ENCODE measurements at places on chromosomes 3 and 15.

DNA sequence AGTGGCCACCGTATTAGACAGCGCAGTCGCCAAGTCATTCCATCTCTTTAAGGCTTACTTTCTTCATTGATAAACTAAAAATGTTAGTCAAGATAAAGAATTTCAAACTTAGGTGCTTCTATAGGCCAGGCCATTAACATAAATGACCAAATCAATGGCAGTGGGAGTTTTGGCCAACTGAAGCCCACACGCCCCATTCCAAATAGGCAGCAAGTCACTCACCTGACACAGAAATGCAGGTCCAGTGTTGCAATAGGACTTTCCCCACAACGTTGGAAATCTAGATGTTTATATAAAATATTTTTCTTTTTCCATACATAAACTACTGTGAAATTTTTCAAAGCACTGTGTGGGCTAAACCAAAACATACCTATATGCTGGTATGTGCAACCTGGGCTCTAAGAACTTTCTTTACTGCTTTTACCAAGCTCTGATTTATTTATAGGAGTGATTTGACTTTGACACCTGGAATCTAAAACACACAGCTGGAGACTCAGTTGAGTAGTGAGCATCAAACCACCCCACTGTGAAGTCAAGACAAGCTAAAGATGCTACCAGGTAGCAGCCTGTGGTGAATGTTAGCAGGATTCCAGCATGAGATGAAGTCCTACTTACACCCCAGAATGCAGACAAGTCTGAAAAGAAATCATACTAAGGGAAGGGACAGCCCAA, 15.1 kb downstream of the GOLIM4 start:
- no peak for DNase-seq

DNA sequence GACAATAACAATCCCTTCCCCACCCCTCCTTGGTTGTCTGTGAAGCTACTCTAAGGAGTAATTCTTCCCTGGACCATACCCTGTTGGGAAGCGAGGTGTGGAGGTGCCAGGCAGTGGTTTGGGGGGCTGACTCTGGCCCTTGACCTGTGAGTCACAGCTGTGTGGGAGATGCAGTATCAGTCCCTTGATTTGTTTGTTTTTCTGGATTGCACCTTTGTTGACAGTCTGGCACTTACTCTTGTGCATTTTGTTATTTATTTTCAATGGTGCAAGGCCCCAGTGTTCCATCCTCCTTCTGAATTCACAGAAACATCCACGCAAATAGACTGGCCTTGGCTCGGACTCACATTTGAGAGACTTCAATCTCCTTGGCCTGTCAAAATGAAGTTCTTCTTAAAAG, 29.7 kb downstream of the TMEM45A start:
- DNase-seq, result no peak

- no peak for DNase-seq
These were observed 284.4 kb downstream of the SHQ1 start for GRCh38 chr3:72563690-72564370.

GRCh38 chr3:24088782-24089181, 143.7 kb downstream of the NR1D2 start:
- DNase-seq, result no peak

DNA sequence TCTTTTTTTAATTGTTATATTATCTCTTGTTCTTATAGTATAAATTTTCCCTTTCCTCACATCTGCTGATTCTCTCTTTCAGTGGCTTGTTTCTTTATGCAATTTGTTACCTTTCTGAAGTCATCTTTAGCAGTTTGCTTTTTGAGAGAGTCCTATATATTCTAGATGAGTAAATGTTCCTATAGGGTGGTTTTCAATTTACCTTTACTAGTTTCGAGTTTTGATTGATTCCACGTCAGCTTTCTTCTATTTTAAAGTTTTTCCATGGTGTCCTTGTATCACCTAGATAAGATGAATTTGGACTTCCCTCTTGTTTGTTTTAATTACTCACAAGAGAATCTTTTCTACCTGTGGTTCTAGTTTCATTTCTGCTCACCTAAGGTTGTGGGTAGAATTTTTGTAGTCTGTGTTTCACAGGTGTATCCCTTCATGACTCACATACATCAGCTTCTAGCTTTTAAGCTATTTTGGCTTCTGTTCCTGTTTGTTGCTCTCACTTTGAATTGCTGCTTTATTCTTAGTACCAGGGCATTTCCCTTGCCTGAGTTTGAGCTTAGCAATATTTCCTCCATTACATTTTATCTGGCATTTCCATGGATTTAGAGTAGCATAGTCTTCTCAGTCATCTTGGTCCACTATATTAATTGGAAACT, 6.4 kb downstream of the TEX9 start:
- DNase-seq, result no peak

DNA sequence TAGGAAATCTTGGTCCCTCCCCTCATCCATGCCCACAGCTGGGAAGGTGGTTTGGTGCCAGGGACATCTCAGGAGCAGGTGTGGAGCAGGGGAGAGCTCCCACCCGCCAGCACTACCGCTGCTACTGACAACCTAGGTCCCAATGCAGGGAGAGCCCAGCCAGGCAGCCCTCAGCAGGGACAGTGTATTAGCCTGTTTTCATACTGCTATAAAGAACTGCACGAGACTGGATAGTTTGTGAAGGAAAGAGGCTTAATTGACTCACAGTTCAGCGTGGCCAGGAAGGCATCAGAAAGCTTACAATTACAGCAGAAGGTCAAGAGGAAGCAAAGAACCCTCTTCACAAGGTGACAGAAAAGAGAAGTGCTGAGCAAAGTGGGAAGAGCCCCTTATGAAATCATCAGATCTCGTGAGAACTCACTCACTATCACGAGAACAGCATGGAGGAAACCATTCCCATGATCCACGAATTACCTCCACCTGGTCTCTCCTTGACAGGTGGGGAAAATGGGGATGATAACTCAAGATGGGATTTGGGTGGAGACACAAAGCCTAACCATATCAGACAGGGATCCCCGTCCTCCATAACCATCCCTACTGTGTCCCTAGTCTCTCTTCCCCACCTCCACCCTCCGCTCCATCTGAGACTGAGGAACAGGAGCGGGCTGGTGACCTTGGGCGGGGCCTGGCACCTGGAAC, 218.6 kb downstream of the TBC1D2B start:
- no peak for DNase-seq

- no peak for DNase-seq
These were observed 128.9 kb downstream of the ZIC1 start for GRCh38 chr3:147538034-147538433.

- DNase-seq, result no peak
These were observed 32.5 kb downstream of the CHAC1 start for GRCh38 chr15:40985541-40986330.

DNA sequence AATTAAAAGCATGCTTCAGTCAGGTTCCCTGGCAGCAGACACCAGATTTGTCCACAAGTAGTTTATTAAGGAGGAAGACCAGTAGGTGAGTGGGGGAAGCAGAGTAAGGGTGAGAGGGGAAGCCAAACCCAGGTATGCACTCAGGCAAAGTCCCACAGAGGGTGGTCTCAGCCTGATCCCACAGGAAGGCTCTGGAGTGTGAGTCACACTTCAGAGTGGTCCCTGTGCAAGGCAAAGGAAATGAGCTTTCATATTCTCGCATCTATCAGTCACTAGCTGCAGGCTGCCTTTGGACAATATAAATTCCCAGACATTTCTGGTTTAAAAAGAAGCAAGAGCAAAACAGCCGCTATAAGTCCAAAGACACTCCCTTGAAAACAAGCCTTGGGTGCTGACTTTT, 78.5 kb downstream of the TRANK1 start:
- DNase-seq, result no peak

GRCh38 chr3:64728428-64728827, 40.6 kb upstream of the ADAMTS9 start:
- DNase-seq, result no peak

GRCh38 chr3:93843981-93844380, 129.7 kb downstream of the PROS1 start:
- no peak for DNase-seq

DNA sequence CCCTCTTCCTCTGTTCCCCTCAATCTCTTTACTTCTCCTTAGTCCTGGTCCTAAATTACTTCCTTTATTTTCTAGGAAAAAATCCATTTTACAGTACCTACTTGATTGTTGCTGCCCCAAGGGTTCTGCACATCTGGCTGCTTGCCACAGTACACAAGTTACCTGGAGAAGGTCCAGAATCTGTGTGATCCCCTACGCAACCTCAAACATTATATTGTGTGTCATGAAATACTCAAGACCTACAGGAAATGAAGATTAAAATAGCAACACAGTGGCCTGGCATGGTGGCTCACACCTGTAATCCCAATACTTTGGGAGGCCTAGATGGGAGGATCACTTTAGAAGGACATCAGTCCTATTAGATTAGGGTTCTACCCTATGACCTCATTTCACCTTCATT, 48.7 kb downstream of the PRKAR2A start:
- DNase-seq, result no peak

- no peak for DNase-seq
These were observed 5.1 kb downstream of the TEX264 start for GRCh38 chr3:51676102-51676640.

DNA sequence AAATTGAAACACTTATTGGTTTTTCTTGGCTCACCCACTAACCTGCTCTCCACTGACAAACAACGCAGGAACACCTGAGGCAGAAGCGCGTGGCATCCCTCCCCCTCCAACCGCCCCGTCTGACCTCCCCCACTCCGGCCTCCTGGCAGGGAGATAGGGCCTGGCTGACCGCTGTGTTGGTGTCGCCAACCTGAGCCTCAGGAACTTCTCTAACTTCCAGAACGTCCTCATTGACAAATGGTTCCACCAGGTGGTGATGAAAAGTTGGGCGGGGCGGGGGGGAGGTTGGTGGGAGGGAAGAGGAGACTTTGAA, 22.8 kb downstream of the IL17RD start:
- no peak for DNase-seq

DNA sequence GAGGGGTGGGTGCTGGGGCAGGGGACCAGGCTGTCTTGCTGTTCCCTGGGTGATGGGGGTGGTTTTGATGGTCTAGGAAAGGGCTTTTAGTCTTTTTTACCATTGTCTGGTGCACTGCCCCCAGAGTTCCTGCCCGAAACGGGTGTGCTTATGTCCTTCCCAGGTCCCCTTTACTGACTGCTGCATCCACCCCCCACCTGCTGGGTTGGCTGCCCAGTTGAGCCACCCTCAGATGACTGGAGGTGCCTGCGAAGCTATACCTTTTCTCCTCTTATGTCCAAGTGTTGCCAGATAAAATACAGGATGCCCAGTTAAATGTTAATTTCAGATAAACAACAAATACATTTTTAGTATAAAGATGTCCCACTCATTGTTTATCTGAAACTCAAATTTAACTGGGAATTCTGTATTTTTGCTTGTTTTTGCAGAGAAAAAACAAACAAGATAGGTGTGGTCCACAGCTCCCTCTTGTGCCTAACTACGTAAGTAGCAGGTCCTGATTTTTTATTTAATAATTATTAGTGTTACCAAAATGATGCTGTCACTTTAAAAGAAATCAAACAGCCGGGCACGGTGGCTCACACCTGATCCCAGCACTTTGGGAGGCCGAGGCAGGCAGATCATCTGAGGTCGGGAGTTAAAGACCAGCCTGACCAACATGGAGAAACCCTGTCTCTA, 6.1 kb upstream of the RPP14 start:
- no peak for DNase-seq

- DNase-seq, result no peak
These were observed 20.8 kb upstream of the ALDH1L1 start for GRCh38 chr3:126201168-126201567.

DNA sequence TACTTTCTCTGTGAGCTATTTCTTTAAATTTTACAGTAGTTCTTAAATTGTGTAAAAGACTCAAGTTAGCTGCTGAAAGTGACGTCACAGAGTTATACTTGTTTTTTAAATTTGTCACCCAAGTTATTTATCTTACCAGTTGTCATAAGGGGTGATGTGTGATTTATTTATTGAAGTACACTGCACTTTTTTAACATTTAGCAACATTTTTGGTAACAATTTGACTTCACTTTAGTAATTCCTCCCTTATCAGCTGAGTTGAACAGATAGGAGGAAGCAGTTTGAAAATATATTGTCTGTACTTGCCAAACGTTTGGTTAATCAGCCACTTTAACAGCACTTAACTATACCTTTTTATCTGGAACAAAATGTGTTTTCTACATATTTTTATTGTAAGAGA, 3.8 kb downstream of the STT3B start:
- DNase-seq, result no peak

- no peak for DNase-seq
These were observed 967.8 kb upstream of the CFAP20DC start for GRCh38 chr3:60017631-60018030.

DNA sequence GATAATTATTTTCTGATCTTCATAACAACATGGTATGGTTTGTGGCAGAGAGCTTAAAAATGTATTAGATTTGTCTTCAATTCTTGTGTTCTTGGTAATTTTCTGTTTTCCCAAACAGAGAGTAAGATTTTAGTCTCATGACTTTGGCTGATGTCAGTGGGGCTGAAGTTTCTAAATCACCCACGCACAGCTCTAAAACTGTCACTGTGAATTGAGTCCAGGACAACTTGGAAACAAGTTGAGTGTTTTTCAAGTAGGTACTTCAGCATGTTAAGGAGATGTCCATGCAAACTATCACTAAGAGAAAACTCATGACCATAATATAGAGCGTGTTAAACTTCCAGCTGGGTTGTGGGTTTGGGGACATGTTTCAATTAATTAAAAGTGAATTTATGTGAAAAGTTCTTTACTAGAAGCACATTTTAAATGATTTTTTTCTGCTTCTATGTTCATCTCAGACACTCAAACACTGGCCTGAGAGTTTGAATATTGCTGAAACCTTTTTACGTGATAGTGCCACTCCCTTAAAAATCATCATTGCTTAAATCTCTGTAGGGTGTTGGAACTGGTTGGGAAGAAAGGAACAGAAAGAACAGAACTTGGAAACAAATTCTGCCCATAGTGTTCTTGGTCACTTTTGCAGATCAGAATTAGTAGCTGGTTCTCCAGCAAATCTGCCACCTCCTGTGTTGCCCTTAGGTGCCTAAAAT, 89.8 kb downstream of the KLHL25 start:
- DNase-seq, result no peak

GRCh38 chr3:125150525-125151441, 61.8 kb downstream of the SLC12A8 start:
- no peak for DNase-seq

GRCh38 chr3:111326144-111326995, 215.6 kb upstream of the CD96 start:
- DNase-seq, result no peak

GRCh38 chr3:121870717-121871116, 23.5 kb upstream of the SLC15A2 start:
- DNase-seq, result no peak

GRCh38 chr3:119628816-119629445, 31.2 kb downstream of the PLA1A start:
- no peak for DNase-seq

DNA sequence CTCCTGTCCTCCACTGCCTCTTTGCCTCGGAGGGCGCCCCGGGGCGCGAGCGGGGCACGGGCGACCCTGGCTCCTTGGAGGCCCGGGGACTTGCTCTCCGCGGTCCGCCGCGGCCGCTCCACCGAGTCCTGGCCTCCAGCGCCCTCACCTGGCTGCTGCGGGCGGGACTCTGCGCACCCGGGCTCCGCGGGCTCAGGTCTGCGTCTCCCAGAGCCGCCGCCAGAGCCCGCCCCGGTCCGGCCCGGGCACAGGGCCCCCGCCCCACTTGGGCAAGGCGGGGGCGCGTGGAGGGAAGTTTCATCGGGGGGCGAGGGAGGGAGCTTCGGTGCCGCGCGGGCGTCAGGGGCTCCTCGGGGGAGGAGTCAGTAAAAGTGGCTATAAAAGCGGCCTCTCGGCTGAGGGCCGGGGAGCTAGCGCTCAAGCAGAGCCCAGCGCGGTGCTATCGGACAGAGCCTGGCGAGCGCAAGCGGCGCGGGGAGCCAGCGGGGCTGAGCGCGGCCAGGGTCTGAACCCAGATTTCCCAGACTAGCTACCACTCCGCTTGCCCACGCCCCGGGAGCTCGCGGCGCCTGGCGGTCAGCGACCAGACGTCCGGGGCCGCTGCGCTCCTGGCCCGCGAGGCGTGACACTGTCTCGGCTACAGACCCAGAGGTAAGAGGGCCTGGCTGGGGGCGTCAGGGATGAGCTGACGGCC, at the start of gene CEMIP:
TSS of gene CEMIP (plus strand) at position 407 of the 694 bp plus-strand sequence. CDS start 94,510 bp downstream, outside the sequence.
- DNase-seq, result peak; percentile 48
